Stimulated activated CD4-positive, alpha-beta T cell treated with anti-CD3 and anti-CD28 coated beads, Interleukin-2, amount 100 ng/mL, for 24 hours (primary cell): ENCODE measurements at places on chromosomes 4 and X.
A peak's percentile ranks its signal among the peaks of the same experiment; 100 is the strongest.

- DNase-seq, result no peak
Measured at GRCh38 chrX:148492057-148492456, 8.4 kb upstream of the AFF2 start.

DNA sequence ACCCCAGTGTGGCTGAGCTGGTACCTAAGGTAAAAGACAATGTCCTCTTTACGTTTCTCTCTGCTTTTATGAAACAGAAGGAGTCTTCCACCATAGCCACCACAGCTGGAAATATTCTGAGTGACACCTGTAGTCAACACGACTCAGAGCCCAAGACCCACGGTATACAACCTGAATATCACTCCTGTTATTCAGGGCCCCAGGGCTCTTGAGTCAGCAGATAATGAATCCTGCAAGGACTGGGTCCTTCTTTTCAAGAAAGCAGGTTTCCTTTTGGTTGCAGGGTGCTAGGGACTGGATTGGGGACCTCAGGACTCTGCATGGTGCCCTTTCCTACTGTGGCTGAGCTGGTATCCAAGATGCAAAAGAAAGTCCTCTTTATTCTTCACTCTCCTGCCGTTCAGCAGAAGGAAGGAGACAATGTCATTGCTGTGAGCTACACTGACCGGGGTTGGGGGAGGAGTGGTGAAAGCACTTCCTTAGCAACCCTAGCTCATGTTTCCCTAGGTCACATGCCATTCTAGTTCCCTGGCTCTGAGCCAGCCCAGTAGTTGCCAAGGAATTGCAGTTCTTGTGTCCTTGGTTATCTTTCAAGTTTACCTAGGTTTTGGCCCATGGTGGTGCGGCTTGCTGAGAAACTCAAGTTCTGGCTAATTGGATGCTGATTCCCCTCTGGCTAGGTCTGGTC, 23.7 kb upstream of the UNC5C start:
- DNase-seq, result no peak

DNA sequence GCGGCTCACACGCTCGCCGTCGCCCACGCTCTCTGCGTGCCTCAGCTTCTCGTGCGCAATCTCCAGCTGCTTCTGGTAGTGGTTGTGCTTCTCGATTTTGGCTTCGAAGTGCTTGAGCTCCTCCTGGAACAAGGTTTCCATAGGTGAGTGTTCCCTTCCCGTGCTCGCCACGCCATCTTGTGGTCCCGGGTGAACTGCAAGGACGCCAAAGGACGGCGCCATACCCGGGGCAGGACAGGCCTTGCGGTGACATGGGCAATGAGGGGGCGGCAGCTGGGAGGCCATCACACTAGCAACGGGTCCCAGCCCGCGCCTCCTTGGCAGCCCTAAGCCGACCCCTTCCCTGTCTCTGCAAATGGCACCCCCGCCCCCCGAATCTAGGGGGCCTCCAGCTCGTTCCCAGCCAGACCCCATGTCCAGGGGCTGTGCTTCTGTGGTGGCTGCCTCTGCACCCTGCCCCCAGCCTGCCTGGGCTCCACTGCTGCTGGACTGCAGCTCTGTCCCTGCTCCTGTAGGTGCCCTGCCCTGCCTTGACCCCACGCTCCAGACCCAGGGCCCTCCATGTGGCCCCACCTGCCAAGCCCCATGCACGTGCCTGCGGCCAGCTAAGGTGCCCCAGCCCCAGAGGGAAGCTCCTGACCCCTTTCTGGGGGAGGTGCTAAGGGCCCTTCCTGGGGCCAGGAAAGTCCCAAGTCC, 17.3 kb downstream of the LRPAP1 start:
- no peak for DNase-seq

- no peak for DNase-seq
Measured at GRCh38 chrX:11187001-11187400, 75.9 kb downstream of the HCCS start.

- DNase-seq, result no peak
Measured at GRCh38 chr4:118999919-119000318, 111.3 kb downstream of the SYNPO2 start.

GRCh38 chr4:3526456-3526855, 5.8 kb downstream of the LRPAP1 start:
- no peak for DNase-seq

DNA sequence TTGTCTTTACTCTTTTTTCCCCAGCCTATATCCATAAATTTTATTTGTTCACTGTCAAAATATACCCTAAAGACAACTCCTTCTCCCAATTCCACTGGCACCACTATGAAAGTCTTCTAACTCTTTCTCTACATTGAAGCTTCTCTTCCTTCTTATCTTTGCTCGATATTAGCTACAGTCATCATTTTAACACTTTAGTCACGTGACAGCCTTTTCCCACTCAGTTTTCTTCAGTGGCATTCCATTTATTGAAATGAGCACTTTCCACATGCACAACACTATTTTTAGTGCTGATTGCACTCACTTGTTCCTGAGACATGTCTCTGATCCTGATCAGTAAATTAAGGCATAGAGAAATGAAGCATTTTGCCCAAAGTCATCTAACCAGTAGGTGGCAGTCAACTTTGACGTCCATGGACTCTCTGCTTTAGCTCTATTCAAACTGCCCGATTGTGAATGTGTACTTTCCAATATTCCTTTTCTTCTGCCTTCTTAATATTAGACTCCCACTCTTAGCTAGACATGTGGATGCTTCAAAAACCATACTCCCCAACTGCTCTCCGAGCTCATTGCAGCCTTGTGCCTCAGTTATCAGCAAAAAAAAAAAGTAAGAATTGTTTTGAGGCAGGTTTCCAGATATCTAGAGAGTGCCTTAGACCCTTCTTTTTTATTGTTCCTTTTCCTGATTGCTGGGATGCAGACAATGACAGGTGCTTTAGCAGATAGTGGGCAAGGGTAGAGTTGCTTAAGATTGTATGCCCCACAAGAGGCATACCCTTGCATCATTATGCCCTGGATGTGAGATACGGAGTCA, 394.4 kb upstream of the ADGRL3 start:
- DNase-seq, result no peak

- DNase-seq, result no peak
Measured at GRCh38 chr4:78691971-78692821, 84.0 kb upstream of the BMP2K start.

GRCh38 chrX:40281336-40282005, 183.7 kb upstream of the BCOR start:
- no peak for DNase-seq

GRCh38 chr4:22824091-22824490, 131.4 kb downstream of the GBA3 start:
- no peak for DNase-seq

GRCh38 chr4:7787067-7787466, 152.6 kb downstream of the AFAP1 start:
- no peak for DNase-seq

GRCh38 chrX:112867570-112867969, 26.9 kb upstream of the AMOT start:
- DNase-seq, result no peak

DNA sequence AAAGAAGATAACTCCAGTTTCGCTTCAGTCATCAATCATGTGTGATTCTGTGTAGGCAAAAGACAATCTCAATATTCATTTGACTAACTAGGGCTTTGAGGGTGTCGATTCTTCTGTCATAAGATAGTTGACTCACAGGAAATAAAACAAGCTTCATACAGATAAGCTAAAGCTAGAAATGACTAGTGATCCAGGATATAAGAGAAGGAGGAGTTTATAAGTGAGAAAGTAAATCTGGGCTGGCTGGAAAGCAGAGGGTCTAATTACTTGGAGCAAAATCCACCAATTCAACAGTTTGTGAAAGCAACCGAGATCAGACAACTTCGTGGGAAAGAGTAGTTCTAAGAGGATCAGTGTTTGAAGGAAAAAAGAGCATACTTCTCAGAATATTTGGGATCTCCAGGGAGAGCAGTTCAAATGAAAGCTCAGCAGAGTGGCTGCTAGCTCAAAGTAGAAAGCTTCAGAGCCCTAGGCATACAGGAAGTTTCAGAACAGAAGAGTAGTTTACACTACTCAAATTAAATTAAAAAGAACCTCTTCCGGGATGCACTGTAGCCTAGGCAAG, 429.3 kb downstream of the INPP4B start:
- no peak for DNase-seq

DNA sequence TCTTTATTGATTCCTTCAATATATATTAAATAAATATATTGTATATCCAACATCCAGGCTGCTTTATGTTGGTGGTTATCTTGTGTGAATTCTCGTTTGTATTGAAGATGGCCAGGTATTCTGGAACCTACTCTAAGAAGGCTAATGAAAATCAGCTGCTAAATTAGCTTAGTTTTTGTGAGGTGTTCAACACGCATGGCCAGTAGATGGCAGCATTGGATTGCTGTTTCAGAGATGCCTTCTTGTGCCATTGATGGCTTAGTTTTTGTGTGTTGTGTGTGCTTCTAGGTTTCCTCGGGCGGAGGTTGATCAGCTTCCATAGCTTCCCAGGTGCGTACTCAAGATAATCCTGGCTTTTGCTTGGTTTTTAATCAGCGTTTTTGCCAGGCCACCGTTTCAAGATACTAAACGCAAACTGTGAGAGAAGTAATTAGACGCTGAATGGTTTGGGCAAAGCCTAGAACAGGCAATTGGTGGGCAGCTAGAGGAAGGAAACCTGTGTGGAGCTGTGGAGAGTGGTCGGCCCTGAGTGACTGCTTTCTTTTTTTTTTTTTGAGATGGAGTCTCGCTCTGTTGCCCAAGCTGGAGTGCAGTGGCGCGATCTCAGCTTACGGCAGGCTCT, 15.1 kb downstream of the NOCT start:
- peak; percentile 74 for DNase-seq

DNA sequence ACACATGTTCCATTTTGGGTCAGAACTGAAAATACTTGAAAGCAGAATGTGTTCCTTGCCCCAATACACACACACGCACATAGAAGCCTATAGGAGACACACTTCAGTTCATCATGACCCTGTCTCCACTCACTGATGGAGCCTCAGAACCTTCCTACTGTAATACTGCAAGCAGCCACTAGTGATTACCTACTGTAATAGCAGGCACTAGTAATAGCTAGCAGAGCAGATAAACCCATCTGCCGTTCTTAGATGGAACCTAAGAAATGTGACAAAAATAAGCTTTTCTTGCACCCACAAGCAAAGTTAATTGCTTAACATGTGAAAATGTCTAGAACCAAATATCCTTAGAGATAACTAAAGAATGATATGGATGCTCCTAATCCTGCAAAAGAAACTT, 13.6 kb downstream of the AMTN start:
- no peak for DNase-seq

- no peak for DNase-seq
Measured at GRCh38 chr4:183940864-183941263, 35.8 kb downstream of the STOX2 start.

DNA sequence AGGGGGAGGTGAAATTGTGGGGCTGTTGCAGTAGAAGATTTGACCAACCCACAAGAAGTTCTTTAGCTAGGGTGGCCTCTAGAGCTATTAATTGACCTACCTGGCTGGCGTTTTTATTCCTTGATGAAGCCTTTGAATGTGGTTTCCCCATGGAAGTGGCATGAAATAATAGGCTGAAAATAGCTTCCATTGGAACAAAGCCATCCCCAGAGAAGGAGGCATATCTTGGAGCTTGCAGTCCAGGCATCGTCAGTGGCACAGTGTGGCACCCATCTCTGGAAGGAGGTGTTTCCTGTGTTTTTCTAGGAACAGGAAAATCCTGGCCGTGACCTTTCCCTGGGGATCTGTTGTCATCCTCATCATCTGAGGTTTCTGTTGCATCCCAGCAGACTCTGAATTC, 96.3 kb upstream of the WDR1 start:
- no peak for DNase-seq

DNA sequence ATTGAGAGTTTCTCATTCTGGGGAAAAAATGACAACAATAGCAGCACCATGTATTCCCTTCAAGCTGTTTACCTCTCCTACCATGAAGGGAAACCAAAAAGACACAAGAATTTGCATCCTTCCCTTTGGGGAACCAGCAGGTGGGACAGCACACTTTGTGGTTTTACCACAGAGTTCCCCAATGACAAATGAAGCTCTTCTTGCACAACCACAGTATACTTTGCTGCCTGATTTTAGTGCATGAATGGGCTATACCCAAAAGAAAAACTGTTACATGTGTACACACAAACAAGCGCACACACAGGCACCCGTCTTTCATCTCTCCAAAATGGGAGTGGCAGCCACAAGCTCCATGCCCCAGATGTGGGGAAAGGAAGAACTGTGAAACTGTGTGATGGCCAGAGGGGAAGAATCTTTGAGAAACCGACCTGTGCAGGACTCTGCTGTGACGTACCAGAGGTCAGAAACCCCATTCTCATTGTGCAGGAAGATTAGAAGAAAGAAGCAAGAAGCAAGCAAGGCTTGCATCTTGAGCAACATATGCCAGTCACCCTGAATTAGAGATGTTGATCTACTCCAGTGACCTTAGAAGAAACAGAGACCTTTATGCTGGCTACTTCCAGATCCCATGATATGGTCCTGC, 2.7 kb upstream of the MAML3 start:
- DNase-seq, result peak; percentile 46

DNA sequence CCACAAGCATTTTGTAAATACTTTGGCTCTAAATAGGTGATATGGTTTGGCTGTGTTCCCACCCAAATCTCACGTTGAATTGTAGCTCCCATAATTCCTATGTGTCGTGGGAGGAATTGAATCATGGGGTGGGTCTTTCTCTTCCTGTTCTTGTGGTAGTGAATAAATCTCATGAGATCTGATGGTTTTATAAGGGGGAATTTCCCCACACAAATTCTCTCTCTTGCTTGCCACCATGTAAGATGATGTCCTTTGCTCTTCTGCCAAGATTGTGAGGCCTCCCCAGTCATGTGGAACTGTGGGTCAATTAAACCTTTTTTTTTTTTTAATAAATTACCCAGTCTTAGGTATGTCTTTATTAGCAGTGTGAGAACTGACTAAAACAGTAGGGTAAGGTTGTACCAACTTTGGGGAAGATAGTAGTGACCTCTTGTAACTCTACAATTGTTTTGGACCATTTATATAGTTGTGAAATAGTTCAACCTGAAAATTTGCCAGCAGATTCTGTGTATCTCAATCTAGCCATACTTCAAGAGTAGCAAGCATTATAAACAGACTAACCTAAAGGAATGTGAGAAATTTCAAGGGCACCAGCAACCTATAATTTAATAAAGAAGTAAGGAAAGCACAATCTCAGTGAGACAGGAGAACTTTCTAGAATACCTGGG, 727.8 kb downstream of the GRID2 start:
- no peak for DNase-seq
